ENCODE measurements at places on chromosomes 7 and 10.

DNA sequence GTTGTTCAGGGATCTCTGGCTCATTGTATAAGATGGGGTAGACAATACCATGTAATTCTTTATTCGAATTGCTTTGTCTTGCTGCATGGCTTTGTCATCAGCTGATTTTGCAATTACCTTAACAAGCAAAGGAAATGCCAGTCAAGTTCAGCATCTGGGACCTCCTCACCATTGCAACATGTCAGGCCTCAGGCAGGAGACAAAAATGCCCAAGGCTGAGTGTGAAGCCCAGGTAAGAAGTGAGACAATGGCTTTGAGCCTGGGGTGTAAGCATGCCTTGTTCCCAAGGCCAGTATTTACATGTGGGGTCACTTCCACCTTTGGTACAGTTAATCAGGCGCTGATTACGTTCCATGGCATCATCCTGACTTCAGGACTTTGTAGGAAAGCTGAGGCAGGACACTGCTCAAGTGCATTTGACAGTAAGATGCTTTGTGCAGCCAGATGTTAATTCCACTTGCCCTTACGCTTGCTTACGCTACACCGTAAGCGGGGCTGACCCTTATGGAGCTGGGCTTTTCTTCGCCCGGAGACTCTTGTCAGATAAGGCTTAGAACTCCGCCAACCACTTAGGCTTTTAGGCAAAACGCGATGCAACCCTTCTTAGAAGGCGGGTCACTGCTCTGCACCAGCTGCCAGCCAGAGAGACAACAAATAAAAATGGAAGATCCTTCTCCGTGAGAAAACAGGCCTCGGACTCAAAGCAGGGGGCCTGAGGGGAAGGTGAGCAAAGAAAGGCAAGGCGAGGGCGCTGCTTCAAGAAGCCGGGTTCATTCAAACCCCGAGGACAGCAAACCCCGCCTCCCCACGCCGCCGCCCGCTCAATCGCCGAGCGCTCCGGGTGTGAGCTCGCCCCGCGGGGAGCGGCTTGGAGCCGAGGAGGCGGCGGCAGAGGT lies 1.3 kb upstream of the SP4 start:
- DNase-seq: no peak

GRCh38 chr7:55569269-55569663 lies 3.0 kb downstream of the VOPP1 start:
- no peak for DNase-seq

DNA sequence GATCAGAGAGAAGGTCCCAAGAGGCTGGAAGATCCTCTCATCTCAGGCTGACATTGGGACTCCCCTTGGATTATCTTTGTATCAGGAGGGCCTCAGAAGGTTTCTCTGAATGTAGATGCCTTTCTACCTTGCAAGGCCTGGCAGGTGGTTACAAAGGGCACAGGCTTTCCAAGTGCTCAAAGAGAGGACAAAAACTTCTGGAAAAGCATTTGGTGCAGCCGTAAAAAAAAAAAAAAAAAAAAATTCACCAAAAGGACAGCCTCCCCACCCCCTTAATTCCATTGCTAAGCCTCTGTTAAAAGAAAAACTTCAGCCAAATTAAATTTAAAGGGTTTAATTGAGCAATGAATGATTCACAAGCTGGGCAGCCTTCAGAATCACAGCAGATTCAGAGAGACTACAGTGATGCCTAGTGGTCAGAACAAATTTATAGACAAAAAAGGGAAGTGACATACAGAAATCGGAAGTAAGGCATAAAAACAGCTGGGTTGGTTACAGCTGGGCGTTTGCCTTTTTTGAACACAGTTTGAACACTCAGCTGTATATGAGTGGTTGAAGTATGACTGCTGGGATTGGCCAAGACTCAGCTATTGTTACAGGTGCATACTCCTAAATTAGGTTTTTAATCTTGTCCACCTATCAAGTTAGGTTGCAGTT lies 42.5 kb upstream of the LRGUK start:
- DNase-seq: no peak

DNA sequence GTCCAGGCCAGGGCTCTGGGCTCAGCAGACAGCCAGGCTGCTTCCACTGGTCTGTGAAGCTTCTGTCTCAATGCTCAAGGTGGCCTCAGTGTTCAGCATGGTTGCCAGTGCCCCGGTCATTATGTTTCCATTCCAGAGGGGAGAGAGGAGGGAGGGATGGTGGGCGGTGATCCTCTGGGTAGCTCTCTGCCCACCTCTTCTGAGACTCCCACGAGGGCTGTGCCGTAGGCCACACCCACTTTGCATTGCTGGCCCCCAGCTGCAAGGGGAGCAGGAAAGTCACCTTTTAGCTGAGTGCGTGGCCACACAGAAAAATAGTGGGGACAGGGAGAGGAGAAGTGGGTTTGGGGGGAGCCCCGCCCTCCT lies 42.5 kb downstream of the FOXK1 start:
- peak; percentile 72 for DNase-seq

DNA sequence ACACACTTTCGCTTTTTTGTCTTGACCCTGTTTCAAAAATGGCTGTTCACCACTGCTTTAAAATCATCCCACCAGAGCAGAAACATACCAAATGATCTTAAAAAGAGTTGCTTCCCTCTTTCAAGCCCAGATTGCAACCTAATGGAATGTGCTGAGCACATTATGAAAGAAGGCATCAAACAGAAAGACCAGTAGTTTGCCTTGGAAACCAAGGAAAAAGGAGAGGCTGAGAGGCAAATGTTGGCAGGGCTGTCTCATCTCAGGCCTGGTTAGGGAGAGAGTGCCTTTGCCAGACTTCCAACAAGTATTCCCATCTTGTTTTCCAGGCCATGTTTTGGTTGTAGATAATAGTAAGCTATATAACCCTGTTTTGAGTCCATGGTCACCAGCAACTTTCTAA lies 64.3 kb downstream of the ABCB4 start:
- no peak for DNase-seq

- DNase-seq: no peak
Observed at GRCh38 chr7:112176241-112176640, 30.0 kb downstream of the DOCK4 start.

DNA sequence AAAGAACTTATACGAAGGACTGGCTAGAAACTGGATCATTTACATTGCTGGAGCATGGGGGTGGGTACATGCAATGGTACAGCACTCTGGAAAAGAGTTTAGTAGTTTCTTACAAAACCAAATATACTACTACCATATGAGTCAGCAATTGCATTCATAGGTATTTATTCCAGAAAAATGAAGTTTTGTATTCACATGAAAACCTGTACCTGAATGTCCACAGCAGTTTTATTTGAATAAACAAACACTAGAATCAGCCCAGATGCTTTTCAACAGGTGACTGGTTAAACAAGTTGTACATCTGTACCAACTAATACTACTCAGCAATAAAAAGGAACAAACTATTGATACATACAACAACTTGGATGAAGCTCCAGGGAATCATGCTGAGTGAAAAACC lies 3.4 kb downstream of the SCIN start:
- DNase-seq: no peak

- DNase-seq: no peak
Observed at GRCh38 chr7:45088821-45089340, at the start of gene NACAD. Gene NACAD (minus strand): TSS chr7:45088969. CDS start chr7:45088894, 75 bp downstream.

DNA sequence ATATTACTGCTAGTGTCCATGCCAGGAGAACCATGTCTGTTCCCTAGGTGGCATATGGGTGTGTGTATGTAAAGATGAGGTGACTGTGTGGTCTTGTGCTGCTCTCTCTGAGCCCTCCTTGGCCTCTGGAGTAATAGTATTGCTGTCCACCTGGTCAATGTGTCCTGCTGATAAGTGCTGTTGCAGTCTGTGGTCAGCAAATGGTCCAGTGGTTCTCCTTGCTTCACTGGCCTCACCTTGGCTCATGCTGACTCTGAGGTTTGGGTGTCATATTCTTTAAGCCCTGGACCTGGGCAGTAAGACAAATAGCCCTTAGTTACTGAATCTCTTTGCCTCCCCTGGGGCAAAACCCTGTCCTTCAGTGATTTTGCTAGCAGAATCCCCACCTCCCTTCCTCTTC lies 56.8 kb downstream of the TPST1 start:
- DNase-seq: no peak

GRCh38 chr10:28463141-28463540 lies 69.8 kb upstream of the WAC start:
- no peak for DNase-seq

GRCh38 chr10:113613977-113614690 lies 49.7 kb downstream of the NRAP start:
- no peak for DNase-seq

DNA sequence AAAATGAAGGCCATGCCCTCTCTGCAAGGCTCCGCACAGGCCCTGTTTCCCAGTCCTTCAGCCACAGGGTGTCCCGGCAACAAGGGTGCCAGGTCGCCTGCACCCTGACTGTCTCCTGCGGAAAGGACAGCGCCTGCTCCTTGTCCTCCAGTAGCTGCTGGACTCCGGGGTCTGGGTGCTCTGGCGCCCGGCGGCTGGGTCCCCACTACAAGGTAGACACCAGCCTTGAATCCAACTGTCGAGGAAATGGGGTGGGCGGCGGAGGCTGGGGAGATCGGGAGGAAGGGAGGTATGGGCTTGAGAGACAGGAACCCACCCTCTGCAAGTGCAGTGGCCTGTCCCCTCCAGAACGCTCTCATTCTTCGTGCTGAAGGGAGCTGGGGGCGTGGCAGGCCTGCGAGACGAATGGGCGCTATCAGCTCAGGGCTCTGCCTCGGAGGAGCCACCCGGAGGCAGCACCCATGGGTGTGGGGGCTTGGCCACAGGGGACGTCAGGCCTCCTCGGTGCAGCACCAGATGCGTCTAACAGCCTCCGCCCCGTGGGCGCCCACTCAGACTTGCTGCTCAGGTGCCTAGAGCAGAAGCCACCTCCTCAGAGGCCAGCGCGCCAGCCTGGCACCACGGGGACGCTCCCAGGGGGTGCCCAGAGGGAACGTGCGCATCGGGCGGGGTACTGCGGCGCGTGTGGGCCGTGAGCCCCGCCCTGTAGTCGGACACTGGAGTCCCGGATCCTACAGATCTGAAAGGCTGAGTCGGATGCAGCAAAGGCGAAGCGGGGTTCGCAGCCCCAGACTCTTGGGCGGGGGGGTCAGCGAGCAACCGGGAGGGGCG lies 15.6 kb downstream of the ADAM8 start:
- peak; percentile 83 for DNase-seq

DNA sequence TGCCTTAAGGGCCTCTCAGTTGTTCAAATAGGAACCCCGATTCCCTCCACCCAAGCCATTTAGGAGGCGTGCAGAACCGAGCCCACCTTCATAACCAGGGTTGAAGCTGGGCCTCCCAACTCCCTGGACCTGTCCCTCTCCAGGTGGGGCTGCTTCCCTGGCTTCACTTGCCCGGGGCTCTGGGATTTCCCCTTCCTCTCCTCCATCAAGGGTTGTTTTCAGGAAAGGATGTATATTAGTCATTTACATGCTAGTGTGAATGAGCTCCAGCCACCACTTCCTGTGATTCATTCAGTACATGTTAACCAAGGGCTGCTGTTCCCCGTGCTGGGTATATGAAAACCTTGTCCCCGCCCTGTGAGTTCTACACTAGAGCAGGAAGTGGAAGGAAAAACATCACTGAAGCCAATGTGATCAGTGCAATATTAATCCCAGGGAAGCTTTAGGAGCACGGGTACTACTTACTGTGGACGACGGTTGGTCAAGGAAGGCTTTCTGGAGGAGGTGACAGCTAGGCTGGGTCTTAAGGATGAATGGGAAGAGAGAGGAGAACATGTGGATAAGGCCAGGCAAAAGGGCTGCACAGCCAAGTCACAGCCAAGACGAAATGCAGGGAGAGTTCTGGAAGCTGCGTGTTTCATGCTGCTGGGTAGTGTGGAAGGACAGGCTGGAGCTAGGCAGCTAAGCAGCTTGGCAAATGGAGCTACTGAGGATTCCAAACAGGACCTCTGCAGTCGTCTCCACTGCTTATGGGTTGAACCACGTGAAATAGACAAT lies 150.1 kb upstream of the SHH start:
- DNase-seq: no peak

DNA sequence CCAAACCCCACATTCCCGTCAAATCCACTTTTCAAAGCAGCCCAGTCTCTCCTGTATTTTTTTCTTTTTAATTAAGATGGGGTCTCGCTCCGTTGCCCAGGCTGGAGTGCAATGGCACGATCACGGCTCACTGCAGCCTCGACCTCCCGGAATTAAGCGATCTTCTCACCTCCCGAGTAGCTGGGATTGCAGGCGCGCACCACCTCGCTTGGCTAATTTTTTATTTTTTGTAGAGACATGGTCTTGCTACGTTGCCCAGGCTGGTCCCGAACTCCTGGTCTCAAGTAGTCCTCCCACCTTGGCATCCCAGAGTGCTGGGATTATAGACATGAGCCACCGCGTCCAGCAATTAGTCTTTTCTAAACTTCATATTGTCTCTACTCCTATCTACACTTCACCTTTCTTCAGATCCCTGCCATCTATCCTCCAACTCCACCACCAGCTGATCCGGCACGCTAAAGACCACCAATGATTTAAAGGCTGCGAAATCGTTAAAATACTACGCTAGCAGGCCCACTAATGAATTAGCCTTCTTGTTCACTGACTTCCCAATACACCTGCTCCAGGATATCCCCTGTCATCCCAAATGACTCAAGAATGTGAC lies 525 bp upstream of the CHUK start:
- DNase-seq: no peak

DNA sequence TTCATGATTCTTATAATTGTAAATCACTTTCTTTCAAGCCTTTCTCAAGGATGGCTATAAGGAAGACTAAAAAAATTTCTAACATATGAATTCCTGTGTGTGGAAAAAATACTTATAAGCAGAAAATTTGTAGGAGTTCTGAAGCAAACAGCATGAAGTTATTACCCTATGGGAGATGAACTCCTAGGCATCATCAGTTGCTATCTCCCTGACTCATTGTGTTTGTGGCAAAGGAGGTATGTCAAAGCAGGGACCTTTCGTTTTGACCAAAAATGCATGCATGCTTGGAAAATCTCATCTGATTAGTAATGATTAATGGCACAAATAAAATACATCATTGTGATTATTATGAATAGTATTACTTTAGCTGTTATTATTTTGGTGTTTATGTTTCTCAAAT lies 59.4 kb downstream of the CALCR start:
- DNase-seq: no peak

GRCh38 chr7:65971021-65971420 lies 11.0 kb downstream of the GUSB start:
- DNase-seq: no peak

DNA sequence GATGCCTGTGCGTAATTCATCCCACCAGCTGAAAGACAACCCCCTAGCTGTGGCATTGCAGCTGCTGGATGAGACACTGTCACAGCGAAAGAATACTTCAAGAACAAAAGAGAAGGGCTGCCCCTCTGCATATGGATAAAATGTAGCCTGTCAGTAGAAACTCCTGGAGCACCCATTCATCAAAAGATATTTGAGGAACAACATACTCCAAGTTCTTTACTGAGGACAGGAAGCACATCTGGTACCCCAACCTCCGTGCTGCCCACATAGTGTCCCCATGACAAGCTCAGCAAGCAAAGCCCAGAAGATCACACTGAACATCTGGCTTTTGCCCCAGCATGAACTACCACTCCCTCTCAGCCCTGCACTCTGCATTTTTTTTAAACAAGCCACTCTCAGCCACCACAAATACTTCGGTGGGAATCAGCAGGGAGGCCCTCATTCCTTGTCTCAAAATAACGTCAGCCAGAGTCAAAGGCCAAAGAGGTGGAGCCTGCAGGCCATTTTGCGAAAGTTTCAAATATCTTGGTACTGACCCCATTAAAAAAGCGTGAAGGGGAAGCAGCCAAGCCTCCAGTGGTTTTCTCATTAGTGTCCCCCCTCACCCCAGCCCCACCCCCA lies 1.7 kb downstream of the CREB3L2 start:
- DNase-seq: no peak

All from Right ventricle myocardium inferior (tissue), 1 donor.